ENCODE measurements at places on chromosomes 5 and 9.

- DNase-seq: no peak
These were observed 126.7 kb downstream of the SNX18 start for GRCh38 chr5:54644226-54644625.

- no peak for DNase-seq
These were observed 42.8 kb downstream of the RASGEF1C start for GRCh38 chr5:180166176-180166575.

DNA sequence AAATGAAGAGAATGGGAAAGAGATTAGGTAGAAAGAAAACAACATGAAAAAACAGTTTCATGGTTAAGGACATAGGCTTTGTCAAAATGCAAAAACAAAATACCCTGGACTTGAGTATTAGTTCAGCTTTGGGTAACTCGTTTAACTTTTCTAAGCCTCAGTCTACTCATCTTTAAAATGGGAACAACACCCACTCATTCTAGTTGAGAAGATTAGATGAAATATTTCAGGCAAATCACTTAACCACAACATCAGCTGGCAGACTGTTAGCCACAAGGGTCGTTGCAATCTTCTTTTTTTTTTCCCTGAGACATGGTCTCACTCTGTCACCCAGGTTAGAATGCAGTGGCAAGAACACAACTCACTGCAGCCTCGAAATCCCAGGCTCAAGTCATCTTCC, 185.6 kb downstream of the DCP2 start:
- no peak for DNase-seq

DNA sequence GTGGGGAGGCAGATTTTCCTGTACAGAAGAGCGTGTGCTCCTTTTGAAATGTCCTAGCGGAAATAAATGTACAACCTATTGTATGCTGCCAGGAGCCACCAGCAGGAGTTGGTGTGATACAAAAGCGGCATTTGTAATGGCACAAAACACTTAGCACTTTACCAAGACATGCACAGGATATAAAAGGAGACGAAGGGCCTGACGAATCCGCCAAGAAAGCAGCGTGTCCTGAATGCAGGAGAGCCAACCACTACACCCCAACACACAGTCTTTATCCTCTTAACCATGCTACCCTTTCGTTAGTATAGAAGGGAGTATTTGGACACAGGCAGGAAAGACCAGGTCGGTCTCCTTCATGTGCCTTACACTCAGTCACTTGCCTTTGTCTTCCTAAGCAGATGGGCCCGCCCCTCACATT, 218.1 kb downstream of the TRIM32 start:
- no peak for DNase-seq

GRCh38 chr5:156121882-156122281, 205.1 kb upstream of the SGCD start:
- DNase-seq: no peak

GRCh38 chr5:20331826-20332225, 343.8 kb upstream of the CDH18 start:
- no peak for DNase-seq

DNA sequence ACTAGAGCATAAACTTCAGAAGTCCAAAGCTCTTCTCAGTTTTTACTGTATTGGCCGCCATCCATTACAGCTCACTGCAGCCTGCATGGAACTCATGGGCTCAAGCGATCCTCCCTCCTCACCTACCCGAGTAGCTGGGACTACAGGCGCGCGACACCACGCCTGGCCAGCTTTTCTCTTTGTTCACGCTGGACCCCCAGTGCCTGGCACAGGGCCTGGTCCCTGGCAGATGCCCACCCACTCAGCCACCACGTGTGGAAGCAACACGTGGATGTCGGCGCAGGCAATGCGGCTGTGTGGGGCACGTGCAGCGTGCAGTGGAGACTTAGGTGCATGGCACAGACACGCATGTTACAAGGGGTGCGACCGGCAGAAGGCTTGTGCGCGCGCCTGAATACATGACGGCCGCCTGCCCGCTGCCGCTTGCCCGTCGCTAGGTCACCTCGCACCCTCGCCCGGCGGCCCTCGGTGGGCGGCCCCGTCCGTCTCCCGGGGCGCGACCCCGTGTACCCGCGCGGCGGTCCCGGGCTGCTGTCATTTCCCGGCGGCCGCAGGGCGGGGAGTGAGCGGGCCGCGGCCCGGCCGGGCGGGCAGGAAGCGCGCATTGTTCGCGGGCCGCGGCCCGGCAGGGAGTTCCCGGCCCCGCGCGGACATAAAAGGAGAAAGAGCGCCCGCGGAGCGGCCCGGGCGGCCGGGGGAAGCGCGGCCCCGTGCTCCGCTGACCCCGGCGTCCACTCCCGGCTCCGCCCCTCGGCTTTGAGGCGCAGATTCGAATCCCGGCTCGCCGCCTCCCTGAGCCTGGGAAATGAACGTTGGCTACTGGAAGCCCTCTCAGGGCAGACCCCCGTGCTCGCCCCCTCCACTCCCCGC, 24.1 kb upstream of the PTGS1 start:
- no peak for DNase-seq

GRCh38 chr9:114364134-114365041, 23.4 kb downstream of the AKNA start:
- DNase-seq: peak; percentile 73

GRCh38 chr9:82115331-82115730, 126.8 kb downstream of the SPATA31D1 start:
- DNase-seq: no peak

GRCh38 chr9:35653611-35654010, 2.9 kb upstream of the SIT1 start:
- no peak for DNase-seq

DNA sequence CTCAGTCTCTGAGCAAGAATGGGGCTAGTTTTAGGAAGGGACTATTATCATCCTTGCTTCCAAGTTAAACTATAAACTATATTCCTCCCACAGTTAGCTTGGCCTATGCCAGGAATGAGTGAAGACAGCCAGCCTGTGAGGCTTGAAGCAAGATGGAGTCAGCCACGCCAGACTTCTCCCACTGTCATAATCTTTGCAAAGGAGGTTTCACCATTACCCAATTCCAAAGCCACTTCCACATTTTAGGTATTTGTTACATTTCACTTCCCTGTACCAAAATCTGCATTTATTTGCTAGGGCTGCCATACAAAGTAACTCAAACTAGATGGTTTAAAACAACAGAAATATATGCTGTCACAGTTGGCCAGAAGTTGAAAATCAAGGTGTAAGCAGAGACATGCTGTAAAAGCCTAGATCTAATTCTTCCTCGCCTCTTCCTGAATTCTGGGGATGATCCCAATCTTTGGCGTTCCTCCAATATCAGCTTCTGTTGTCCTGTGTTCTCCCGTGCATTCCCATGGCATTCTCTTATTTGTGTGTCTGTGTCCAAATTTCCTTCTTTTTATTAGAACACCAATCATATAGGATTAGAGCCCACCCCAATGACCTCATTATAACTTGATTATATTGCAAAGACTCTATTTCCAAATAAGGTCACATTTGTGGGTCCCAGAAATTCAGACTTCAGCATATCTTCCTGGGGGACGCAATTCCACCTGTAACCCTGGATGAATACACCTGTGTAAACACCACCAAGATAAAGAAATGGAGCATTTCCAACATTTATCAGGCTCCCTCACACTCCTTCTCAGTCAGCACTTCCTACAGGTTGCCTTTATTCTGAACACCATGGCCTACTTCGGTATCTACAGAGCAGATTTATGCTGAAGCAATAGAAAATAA, 126.8 kb downstream of the GCNT1 start:
- DNase-seq: no peak

DNA sequence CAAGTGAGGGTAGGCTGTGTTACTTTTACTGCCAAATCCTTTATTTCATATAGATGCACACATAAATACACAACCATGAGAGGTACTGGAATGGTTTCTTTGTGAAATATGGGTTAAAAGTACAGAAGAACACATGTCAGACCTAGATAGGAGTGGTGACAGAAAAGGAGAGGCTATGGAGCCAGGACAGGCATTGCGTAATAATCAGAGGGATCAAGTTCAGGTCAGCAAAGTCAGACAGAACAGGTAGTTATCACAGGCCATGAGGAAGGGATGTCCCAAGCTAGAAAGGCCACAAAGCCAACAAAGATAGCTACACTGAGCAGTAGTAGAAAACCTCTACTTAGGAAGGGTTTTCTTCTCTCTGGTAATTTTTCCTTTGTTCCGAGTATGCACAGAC, 272.6 kb downstream of the KCNN2 start:
- DNase-seq: no peak

GRCh38 chr5:34415559-34416198, 240.4 kb upstream of the RAI14 start:
- DNase-seq: peak; percentile 45

- no peak for DNase-seq
These were observed 133.3 kb upstream of the C6 start for GRCh38 chr5:41346609-41347008.

DNA sequence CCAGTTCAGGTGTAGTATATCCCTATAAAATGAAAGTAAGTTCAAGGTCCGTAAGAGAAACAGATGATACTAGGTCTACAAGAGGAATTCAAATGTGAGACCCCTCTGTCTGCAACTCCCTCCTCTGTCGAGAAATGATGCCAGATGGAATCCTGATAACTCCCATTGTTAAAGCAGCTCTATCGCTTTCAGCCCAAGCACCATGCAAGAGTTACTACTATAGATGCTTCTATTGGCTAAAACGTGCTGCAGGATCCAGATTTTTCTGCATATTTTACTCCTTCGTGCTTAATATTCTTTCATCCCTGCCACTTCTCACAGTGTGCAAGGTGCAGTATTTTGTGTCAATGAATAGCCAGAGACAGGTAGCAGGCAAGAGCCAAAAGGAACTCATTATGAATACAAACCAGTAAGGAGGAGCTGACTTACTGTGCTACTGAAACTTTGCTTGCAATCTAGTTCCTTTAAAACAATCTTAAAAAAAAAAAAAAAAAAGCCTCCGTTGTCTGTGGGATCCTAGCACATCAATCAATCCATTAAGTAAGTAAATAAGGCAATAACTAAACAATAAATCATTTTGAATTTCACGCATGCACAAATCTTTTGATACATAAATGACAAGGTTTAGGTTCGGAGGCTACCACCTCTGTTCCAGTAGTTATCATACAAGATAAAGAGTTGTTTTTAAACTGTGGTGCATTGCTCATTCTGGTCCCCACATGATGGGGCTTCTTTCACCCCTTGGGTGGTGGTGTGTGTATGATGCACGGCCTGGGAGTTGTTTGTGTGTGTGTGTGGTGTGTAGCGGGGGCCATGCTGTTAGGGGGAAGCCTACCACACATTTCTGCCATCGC, 151.1 kb upstream of the MPDZ start:
- DNase-seq: no peak

- no peak for DNase-seq
These were observed 69.1 kb downstream of the C9orf85 start for GRCh38 chr9:71980266-71981190.

- DNase-seq: no peak
These were observed 70.7 kb upstream of the MAN2A1 start for GRCh38 chr5:109619021-109619460.

GRCh38 chr9:96122751-96123150, 179.2 kb downstream of the HSD17B3 start:
- peak; percentile 19 for DNase-seq

DNA sequence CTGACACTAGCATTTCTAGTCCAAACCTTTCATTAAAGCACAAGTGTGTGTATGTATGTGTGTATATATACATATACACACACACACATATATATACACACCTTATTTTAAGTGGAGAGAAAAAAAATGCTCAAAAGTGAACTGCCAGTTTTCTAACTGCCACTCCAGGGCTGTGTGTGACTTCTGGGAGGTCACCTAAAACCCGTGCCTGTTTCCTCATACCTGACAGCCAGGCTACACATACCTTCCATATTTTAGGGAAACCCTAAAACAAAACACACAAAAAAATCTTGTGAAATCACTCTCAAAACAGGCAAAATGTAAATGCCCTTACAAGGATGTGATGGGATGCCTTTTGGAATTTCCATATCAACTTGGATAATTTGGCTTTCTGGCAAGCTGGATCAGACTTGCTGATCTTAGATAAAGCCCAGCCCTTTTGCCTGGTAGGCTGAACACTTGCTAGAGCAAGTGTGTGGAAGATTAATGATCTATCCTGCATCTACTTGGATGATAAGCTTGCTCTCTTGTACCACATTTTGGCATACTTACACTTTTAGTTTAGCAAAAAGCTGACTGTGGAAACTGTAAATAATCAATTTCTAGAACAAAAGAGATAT, 127.8 kb downstream of the GNAQ start:
- no peak for DNase-seq

- DNase-seq: no peak
These were observed 664.8 kb upstream of the ZNF608 start for GRCh38 chr5:125411071-125411743.

DNA sequence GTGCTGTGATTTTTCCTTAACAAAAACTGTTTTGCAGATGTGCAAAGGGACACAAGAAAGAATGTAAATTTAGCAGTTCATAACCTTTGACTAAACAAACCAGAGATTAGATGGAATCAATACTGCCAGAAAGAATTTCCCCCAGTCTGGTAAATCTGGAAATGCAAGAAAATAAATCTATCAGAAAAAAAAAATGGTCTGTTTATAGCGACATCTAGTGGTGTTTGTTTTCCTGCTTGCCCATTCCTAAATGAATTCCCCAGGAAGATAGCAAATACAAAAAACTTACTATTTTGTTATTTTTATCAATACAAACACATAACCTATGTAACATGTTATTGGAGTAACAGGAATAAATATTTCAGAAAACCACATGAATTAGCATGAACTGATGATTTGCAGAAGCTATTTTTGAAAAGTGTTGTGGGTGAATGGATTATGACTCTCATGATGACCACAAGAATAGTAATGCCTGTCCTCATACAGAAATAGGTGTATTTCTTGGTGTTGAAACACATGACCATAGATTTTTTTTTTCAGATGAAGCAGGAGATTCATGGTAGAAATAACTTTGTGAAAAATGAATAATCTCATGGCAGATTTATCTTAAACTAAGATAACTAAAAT, 1703.8 kb downstream of the MAT2B start:
- DNase-seq: peak; percentile 2

GRCh38 chr5:136013559-136013958, 15.2 kb upstream of the TGFBI start:
- no peak for DNase-seq

DNA sequence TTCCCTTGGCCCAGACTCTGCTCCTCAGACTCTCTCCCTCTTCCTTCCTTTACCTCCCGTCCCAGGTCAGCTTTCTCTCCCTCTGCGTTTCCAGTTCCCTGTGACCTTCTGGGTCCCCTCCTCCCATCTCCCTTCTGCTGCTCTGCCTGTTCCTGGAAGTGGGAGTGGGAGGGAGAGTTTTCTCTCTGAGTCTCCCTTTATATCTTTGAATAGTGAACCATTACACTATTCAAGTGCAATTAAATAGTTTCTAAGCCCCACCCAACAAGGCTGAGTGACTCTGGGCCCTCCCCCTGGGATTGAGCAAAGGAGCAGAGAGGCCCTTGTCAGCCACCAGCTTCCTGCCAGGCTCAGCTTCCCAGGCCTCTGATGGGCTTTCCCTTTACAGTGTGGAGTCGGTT, 34.8 kb downstream of the THBS4 start:
- DNase-seq: no peak

GRCh38 chr9:73024601-73025034, 71.8 kb upstream of the ALDH1A1 start:
- no peak for DNase-seq

GRCh38 chr5:59062986-59063683, 480.3 kb downstream of the RAB3C start:
- no peak for DNase-seq

GRCh38 chr5:3878267-3878666, 282.6 kb downstream of the IRX1 start:
- DNase-seq: no peak

GRCh38 chr5:664343-664993, 28.7 kb downstream of the TPPP start:
- no peak for DNase-seq

GRCh38 chr5:159128070-159128541, 28.4 kb upstream of the EBF1 start:
- DNase-seq: no peak

GRCh38 chr5:137921931-137922330, 32.7 kb downstream of the PKD2L2 start:
- DNase-seq: no peak
